ENCODE measurements at places on chromosomes 12 and 14. TPM values are rescaled to one million over a fixed set of nuclear protein-coding genes. Genes with fewer than 3 reads are reported as not detected.
A peak's percentile ranks its signal among the peaks of the same experiment; 100 is the strongest.

DNA sequence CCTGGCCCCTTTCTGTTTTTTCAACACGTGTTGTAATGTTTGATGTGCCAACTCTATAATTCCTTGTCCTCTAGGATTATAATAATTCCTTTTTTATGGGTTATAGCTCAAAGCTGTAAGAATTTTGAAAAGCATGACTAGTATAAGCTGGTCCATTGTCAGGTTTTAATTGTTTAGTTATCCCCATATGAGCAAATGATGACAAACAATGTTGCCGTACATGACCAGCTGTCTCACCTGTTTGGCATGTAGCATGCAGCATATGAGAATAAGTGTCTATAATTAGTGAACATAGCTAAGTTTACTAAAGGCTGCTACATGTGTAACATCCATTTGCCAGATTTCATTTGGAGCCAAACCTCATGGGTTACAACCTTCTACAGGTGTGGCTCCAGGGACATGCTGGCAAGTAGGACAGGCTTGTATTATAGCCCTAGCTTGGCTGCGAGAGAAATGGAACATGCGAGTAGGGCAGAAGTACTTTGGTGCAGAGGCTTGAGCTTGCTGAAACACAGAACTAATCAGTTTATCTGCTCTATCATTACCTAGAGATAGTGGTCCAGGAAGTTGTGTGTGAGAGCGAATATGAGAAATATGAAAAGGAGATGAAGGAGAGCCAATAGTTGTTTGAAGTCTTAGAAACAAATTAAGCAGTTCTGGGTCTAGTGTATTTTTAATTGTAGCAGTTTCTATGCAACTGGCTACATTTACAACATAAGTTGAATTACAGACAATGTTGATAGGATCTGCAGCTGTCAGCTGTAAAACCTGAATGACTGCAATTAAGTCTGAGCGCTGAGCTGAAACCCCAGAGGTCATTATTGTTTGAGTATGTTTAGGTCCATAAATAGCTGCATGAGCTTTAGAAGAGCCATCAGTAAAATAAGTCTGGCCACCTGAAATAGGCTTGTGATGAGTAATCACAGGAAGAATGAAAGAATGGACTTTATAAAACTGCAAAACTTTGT is 22.6 kb upstream of the MAPKAPK5 start:
- H3K27me3 ChIP-seq: no peaks in the 10 kb centered on the region
- H3K4me3 ChIP-seq: no peak overlapping the region
- no peaks in the 10 kb centered on the region for H3K4me1 ChIP-seq
- peak overlapping the region; percentile 77 for H3K27ac ChIP-seq
- DNase-seq: peak; percentile 56
- no peaks in the 10 kb centered on the region for H3K36me3 ChIP-seq

The MBIP gene
- 27.8 TPM for total RNA-seq

GRCh38 chr12:132593521-132593920 is 16.9 kb downstream of the LRCOL1 start:
- no peak for DNase-seq
- no peaks in the 10 kb centered on the region for H3K36me3 ChIP-seq
- H3K4me3 ChIP-seq: no peak overlapping the region
- H3K4me1 ChIP-seq: no peaks in the 10 kb centered on the region
- no peak overlapping the region for H3K27ac ChIP-seq
- H3K27me3 ChIP-seq: peaks cover 3% of the 10 kb centered on the region

- no peak overlapping the region for H3K4me3 ChIP-seq
- H3K36me3 ChIP-seq: no peaks in the 10 kb centered on the region
- no peaks in the 10 kb centered on the region for H3K4me1 ChIP-seq
- no peak for DNase-seq
- no peak overlapping the region for H3K27ac ChIP-seq
Measured at GRCh38 chr14:81028461-81028860, 73.0 kb downstream of the TSHR start.

DNA sequence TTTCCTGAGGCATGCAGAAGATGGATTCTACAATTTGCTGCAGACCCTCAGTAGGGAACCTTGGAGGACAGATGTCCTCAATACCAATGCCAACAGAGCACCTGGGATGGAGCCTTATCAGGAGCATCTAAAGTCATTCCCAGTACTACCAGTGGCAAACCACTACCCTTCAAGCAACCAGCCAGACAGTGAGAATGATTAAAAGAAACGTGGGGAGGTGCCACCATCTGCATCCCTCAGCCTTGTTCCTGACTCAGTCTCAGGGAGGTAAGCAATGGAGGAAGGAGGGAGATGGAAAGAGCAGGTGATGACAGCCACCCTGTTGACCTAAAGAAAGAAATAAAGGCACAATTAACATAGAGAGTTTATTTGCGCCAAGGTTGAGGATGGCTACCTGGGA is 175.2 kb upstream of the GRIN2B start:
- DNase-seq: no peak
- no peak overlapping the region for H3K4me3 ChIP-seq
- H3K27me3 ChIP-seq: no peaks in the 10 kb centered on the region

The SLC5A8 gene
- not detected for total RNA-seq

GRCh38 chr12:694734-695503 is 31.7 kb upstream of the NINJ2 start:
- no peak for DNase-seq
- H3K27me3 ChIP-seq: no peaks in the 10 kb centered on the region
- no peak overlapping the region for H3K27ac ChIP-seq
- no peaks in the 10 kb centered on the region for H3K4me1 ChIP-seq
- H3K36me3 ChIP-seq: no peaks in the 10 kb centered on the region

DNA sequence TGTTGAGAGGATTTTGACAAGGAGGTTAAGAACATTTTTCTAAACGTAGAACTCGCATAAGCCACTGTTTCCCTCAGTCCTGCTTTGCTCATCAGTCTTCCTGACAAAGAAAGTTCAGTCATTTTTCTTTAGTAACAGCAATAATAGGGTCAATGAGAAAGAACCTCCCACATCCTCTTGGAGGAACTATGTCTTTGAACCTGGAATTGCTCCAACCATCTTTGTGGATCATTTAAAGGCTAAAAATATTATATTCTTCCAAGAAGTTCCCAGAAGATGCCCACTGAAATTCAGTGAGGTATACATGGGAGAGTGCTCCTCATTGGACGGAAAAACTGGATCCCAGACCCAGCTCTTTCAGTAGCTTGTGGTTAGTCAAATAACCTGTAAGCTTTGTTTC is 282.8 kb upstream of the FAR2 start:
- H3K4me3 ChIP-seq: no peak overlapping the region
- no peaks in the 10 kb centered on the region for H3K36me3 ChIP-seq
- H3K27me3 ChIP-seq: no peaks in the 10 kb centered on the region
- H3K4me1 ChIP-seq: no peaks in the 10 kb centered on the region

- H3K27me3 ChIP-seq: no peaks in the 10 kb centered on the region
- H3K27ac ChIP-seq: peak overlapping the region; percentile 58
- no peaks in the 10 kb centered on the region for H3K36me3 ChIP-seq
- H3K4me3 ChIP-seq: no peak overlapping the region
Measured at GRCh38 chr12:6528539-6529235, 5.6 kb upstream of the GAPDH start.

The DACT1 gene
- 19.6 TPM for total RNA-seq

The E2F7 gene
- total RNA-seq: 3.5 TPM

Data from hepatocyte (in vitro differentiated cells).